SK-N-SH (cell line): ENCODE measurements at places on chromosomes 12 and 14.

DNA sequence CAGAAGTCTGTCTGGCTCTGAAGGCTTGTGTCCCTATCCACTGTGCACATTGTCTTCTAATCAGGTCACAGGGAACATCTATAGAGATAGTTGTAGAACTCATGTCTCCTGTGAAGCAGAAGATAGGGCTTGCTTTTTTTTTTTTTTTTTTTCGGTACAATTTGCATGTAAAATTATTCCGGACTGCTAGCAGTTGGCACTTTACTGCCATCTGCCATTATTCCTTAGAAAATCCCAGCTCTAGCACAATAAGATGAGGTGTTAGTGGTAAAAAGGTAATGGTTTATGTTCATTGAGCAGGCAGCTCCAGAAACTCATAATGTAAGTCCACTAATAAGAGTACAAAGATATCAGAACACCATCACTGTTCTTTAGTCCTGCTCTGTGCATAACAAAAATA lies 8.7 kb downstream of the MYRFL start:
- DNase-seq, result no peak

DNA sequence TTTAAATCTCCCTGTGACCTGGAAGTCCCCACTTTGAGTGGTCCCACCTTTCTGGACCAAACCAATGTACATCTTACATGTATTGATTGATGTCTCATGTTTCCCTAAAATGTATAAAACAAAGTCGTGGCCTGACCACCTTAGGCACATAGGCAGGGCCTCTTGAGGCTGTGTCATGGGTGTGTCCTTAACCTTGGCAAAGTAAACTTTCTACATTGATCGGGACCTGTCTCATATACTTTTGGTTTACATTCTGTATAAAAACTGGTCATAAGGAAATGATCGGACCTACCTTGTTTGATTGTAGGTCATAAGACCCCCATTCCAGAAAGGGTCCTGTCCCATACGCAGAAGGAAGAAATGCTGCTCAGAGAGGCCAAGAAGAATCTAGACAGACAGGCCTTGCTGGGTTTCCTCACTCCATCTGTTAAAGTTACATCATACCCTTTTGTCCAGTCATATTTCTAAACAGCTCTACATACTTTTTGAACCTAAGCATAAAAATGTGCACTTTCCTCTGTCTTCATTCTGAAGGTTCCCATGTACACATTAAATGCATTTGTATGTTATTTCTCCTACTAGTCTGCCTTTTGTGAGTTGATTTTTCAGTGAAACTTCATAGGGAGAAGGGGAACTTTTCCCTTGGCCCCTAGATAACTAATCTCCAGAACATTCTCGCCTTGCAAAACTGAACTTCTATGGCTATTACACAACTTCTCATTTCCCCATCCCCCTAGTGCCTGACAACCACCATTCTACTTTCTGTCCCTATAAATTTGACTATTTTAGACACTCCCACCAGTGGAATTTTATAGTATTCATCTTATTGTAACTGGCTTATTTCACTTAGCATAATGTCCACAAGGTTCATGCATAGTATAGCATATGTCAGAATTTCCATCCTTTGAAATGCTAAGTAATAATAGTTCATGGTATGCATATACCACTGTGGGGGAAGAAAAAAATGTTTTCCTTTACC lies 30.2 kb upstream of the CPM start:
- no peak for DNase-seq

DNA sequence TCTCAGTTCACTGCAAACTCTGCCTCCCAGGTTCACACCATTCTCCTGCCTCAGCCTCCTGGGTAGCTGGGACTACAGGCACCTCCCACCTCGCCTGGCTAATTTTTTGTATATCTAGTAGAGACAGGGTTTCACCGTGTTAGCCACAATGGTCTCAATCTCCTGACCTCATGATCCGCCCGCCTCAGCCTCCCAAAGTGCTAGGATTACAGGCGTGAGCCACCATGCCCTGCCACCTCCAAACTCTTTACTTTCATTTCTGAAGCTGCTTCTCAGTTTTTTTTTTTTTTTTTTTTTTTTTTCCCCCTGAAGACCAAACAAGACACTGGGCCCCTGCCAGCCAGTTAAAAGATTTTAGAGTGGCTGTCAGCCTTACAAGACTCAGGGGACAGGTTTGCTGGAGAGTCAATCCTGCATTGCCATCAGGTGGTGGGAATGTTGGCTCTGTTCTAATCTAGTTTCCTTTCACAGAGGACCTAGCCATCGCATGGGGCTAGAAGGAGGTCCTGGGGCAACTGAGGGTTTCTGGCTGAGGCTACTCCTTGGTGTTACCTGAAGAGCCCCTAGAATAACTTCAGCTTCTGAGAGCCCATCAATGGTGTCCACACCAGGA lies 37.4 kb upstream of the HIGD1C start:
- DNase-seq, result no peak

- DNase-seq, result no peak
These were observed 1142.1 kb downstream of the FLRT2 start for GRCh38 chr14:86672080-86672479.

DNA sequence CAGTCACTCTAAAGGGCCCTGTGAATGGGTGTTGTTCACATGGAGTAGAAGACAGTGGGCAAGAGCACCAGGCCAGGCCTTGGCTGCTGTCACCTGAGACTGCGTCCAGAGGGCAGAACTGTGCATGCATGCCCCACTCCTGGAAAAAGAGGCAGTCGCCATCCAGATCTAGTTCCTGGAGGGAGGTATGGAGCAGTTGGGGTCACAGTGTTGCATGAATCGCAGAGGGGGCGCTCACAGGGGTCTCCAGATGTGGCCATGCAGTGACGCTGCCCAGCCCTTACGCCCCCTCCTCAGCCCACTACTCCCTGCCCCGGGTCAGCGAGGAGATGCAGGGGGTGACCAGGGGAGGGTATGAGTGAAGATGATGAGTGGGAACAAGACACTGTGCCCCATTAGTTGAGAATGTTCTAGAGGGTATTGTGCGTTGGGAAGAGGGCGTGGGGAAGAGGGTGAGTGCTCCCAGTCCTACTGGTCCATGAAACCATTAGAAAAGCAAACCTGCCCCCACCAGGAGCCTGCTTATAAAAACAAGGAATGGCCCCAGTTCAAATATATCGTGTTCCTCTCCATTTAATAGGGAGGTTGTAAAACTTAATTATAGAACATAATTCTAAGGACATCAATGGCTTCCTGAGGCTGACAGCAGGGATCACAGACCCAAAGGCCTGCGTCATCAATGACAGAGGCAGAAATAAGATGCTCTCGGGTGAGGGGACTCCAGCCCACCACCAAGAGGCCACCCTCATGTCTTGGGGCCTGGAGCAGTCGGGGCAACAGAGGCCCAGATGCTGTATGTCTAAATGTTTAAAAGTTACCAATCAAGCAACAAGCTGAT lies 32.2 kb upstream of the BCL7A start:
- no peak for DNase-seq

- no peak for DNase-seq
These were observed 65.9 kb upstream of the OTOGL start for GRCh38 chr12:80033448-80033847.
